Left kidney (tissue), 8 donors: ENCODE measurements at places on chromosomes 1 and 21. TPM values are rescaled to one million over a fixed set of nuclear protein-coding genes. Genes with fewer than 3 reads are reported as not detected.

The FAM167B gene
- 5.8 TPM for polyA plus RNA-seq

GRCh38 chr1:237527761-237528160 is 363.0 kb downstream of the ZP4 start:
- no peak for DNase-seq

DNA sequence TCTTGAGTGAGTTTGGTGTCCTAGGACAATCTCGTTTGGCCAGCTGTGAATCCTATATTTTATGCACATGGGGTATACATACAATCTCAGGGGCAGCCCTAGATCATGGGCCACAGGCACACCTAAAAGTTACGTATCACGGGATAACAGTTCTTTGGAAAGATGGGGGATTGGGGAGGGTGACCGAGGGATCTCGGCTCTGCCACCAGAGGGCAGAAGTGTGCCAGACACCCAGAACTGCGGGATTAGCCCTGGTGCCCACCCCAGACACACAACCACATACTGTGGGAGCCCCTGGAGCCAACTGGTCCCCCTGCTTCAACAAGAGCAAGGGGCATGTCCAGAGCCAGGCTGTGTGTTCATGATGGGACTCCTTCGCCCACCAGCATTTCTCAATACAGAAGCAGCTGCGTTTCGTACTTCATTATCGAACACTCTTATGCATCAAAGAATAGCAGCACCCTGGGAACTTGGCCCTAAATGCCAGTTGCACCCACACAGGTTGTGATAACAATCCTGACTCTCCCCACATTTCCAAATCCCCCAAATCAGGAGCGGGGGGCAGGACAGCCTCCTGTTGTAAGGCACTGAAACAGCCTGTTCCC is 37.4 kb downstream of the TMCO4 start:
- DNase-seq = no peak

GRCh38 chr1:214444182-214444939 is 107.0 kb downstream of the PTPN14 start:
- no peak for DNase-seq

DNA sequence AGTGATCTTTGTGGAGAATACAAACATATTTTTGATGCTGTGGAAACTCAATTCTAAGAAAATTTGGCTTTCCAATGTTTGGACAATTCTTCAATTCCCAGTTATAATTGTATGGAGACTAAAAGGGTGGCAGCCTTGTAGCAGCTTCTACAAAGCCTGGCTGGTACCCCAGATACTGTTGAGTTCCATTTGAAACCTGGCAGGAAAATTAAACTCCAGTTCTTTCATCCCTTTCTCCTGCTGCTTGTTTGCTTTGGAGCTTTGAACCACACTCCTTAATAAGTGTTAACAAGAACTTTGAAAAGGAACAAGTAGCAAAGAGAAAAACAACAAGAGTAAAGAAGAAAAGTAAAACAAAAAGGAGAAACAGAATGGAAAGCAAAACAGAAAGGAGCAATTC is 172.6 kb upstream of the ADAMTS5 start:
- no peak for DNase-seq

DNA sequence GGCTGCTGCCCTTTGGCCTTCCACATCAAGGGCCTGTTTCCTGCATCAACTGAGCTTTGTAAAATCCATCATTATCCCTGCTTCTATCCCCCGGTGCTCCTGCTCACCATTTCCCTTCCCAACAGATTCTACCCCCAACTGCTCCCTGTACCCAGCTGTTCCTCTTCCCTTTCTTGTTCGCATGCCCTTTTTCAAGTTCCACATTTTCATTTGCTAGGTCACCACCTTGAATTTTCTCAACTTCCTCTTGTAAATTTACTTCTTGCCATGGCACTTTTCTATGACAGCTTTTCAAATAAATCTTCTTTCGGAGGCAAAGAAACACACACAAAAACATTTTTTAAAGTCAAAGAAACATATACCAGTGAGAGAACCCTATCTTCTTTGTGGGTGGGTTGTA is 330.5 kb upstream of the ADGRL2 start:
- DNase-seq = no peak

GRCh38 chr1:192358822-192359221 is 42.0 kb downstream of the RGS21 start:
- DNase-seq = no peak

DNA sequence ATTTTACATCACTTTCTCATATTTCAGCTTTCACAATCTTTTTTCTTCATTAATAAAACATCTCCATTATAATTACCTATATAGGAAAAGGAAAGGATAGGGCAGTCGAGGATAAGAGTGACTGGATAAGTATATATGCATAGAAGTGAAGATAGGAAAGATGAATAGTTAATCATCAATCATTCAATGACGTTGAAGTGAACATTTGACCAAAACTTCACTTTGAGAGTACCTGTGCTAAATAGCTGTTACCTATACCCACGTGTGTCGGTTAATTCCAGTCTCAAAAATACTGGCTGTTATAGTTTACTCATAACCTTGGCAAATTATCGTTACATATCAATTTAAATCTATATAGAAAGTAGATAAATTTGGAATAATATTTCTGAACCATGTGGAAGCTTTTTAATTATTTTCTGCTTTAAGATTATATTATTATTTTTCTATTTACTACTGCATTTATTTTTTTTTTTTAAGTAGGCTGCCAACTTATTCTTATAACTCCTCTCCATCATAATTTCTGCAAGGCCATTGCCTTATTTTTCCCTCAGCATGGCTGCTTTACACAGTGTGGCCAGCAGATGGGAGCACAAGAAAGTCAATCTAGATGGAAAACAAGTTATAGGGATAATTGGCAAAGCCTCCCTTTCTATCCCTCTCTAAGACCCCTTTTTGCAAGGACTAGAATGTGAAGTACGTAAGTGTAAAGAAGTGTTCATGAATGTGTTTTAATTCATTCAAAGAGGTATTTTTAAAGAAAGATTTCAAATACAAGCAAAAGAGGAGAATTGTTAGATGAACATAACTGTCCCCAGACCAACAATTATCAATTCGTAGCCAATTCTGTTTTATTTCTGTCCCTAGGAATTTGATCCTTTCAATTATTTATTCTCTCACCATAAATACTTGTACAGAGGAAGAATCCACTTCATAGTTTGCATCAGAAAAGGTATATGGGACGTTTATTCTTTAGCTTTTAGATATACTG is 290.4 kb downstream of the KCNT2 start:
- no peak for DNase-seq

The ATP1A4 gene
- polyA plus RNA-seq = 0.15 TPM

GRCh38 chr1:71916894-71917293 is 365.4 kb downstream of the NEGR1 start:
- DNase-seq = no peak

The IL19 gene
- 1.0 TPM for polyA plus RNA-seq

The STIL gene
- polyA plus RNA-seq = 15.1 TPM

DNA sequence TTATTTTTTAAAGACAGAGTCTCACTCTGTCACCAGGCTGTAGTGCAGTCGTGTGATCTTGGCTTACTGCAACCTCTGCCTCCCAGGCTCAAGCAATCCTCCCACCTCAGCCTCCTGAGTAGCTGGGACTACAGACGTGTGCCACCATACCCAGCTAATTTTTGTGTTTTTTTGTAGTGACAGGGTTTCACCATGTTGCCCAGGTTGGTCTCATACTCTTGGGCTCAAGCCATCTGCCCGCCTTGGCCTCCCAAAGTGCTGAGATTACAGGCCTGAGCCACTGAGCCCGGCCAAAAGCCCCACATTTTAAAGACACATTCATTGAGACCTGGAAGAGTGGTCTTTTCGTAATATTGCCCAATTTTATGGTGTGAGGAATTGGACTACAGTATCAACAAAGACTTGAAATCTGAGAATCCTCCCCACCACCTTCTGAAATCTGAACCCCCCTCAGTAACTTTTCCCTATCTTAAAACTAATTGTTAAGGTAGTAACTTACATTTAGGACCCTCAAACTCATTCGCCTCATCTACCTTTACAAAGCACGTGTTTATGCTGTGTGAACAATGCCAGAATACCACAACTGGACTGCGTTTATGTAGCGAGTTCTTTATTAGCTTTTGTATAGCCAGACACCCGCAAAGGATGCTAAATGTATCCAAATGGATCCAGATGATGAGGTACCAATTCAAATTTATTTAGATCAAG is 2.7 kb downstream of the ERRFI1 start:
- DNase-seq = no peak

GRCh38 chr1:70221238-70222121 is at the start of gene SRSF11:
TSS of gene SRSF11 (plus strand) at chr1:70221380. CDS start at chr1:70221637, 257 bp downstream.
- peak; percentile 96 for DNase-seq

DNA sequence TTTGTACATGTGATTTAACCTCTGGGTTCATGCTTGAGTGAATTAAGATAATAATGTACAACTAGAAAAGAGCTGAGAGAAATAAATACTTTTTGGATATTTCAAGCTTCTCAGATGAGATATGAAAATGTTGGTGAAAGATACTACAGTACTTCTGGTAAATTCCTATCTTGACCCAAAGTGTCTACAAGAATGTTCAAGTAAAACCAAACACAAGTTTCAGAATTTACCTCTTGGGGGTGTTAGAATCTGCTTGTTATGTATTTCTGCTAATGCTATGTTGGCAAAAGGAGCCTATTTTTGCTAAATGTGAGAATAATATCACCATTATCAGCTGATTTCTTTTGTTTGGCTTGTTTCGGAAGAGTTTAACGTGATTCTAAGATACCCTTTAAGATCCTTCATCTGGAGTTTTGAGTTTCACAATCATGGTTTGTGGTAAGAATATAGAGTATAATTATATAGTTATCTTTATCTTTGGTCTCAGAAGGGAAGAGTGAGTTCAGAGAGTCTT is 388.5 kb downstream of the LMO4 start:
- DNase-seq = no peak

The NTRK1 gene
- polyA plus RNA-seq = 1.2 TPM

The E2F2 gene
- polyA plus RNA-seq = 5.9 TPM

GRCh38 chr1:212718499-212718898 is 18.9 kb upstream of the BATF3 start:
- no peak for DNase-seq

The PDE4B gene
- 10.3 TPM for polyA plus RNA-seq

GRCh38 chr1:215458562-215458961 is 108.5 kb upstream of the KCTD3 start:
- DNase-seq = no peak

DNA sequence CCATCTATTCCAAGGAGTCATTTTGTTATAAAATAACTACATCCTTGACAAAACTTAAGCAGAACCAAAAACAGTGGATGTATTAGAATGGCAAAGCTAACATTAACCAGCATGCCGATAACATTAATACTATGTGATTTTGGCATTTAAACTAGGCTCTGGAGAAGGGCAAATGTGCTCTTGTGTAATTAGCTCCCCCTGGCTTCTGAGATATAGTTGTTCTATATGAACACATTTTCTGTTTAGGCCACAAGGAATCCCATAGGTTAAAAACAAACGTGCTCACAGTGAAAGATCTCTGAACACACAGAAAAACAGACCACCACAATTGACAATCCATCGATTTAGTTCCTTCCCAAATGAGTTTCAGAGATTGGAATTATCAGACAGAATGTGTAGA is 57.4 kb upstream of the TARS2 start:
- no peak for DNase-seq

GRCh38 chr1:1402072-1402900 is 3.2 kb upstream of the CCNL2 start:
- DNase-seq = no peak

GRCh38 chr1:239896569-239896968 is 195.1 kb upstream of the FMN2 start:
- DNase-seq = no peak

- peak; percentile 76 for DNase-seq
Measured at GRCh38 chr1:156126043-156126629, 11.6 kb downstream of the LMNA start.

- DNase-seq = no peak
Measured at GRCh38 chr1:234543442-234544086, 64.6 kb upstream of the TARBP1 start.

DNA sequence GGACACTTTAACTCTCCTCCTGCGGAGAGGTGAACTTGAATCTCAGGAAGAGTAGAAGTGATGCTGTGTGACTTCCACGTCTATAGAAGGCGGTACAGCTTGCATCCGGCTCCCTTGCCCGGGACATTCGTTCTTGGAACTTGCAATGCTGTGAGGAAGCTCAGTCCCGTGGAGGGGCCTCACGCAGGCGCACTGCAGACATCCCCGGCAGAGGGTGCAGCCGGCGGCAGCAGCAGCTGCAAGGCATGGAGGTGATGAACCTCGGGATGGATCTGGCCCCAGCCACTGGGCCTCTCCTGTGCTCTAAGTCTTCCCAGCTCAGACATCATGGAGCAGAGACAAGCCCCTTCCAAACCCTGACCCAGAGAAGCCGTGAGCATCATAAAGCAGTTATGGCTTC is 61.8 kb upstream of the SOD1 start:
- no peak for DNase-seq

The CELA3A gene
- polyA plus RNA-seq = not detected

DNA sequence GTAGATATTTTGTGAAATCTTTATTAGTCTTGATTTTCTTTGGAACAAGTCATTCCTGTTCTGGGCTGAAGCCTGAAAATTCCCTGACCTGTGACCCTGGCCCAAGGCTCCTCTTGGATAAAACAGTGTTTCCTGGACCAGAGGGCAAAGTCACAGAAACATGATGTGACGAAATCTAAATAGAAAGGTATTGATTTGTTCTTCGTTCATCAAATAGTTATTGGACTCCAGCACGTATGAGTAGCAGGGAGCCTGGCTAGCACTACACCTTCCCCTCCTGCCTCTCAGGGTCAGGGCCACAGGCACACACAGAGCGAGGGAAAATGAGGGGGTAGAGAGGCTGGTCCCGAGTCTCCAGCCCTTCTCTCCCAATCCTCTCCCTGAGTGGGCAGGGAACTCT is 1.7 kb upstream of the CLDN14 start:
- no peak for DNase-seq

DNA sequence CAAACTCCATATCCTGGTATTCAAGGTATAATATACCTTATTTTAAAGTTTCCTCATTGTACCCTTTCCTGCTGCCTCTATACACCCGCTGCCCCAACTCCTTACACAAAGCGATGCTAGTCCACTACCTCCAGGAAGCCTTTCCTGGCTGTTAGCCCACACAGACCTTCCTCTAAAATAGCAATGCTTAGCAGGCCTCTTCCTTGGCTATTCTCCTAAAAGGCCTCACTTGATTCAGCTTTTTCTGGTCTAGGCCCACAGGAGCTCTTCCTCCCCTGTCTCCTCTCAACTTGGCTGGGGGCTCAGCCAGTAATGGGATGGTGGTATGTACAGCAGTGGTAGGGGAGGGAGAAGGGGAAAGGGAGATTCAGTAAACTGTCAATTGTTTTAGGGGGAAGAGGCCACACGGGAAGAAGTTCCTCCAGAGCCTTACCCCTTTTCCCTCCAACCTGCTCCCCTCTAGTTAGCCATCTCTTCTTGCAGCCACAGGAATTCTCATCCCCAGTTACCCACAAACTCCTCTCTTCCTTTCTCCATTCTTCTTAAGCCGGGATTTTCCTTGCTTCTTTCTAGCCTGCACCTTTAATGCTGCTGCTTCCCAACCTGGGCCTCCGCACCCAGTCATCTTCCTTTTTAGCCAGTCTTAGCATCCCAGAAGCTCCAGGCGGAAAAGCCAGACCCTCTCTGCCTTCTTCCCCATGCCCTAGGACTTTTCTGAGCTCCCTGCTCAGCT is 2.6 kb downstream of the LRRC41 start:
- DNase-seq = no peak
